ENCODE measurements at places on chromosomes 7 and 10.

DNA sequence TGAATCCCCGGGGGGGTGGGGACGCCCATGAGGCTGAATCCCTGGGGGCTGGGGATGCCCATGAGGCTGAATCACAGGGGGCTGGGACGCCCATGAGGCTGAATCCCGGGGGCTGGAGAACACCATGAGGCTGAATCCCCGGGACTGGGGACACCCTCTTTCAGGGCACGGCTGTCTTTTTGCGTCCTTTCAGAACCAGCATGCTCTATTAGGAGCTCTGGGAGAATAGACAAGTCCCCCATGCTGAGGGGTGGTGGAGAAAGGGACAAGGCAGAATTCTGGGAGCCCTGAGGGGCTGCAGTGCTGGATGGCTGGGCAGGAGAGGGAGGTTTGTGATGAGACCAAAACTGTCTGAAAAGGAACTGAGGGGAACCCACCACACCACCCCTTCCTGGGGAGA, 257.3 kb upstream of the TCERG1L start:
- no peak for DNase-seq

DNA sequence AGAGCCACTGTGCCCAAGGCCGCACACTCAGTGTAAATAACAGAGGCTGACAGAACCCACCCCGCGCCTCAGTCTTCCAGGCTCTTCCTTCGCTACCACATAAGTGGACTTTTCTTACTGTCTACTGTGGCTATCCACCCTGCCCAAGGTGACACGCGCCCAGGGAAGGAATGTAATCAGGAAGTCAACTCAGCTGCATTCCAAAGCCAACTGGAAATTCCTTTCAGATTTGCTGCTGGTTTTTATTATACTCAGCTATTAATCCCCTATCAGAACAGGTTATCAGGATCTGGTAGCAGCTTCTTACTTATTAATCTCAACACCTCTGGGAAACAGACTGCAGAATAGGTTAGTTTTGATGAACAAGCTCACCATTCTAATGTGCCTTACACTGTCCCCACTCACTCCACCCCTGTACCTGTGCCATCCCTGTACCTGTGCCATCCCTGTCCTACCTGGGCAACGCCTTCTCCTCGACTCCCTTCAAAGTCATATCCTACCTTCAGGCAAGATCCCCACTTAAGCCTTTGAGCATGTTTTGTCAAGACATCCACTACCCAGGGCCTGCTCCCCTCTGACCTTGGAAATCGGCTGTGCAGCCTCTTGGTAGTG, 90.7 kb downstream of the NHLRC2 start:
- no peak for DNase-seq

- no peak for DNase-seq
Measured at GRCh38 chr7:32516551-32517100, 21.3 kb downstream of the AVL9 start.

DNA sequence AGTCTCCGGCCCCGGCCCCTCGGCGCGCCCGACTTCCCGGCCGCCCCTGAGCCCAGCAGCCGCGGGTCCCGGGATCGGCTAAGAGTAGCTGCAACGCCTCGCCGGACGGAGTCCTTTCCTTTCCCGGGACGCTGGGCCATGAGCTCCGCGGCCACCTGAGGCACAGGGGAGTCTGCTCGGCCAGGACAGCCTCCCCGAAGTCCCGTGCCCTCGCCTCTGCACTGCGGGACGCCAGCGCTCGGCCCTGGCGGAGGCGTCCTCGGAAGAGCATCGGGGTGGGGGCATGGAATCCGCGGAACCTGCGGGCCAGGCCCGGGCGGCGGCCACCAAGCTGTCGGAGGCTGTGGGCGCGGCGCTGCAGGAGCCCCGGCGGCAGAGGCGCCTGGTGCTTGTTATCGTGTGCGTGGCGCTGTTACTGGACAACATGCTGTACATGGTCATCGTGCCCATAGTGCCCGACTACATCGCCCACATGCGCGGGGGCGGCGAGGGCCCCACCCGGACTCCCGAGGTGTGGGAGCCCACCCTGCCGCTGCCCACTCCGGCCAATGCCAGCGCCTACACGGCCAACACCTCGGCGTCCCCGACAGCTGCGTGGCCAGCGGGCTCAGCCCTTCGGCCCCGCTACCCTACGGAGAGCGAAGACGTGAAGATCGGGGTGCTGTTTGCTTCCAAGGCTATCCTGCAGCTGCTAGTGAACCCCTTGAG, 502 bp downstream of the SLC18A3 start:
- no peak for DNase-seq

GRCh38 chr7:47422611-47423010, 159.3 kb downstream of the TNS3 start:
- DNase-seq = no peak

- no peak for DNase-seq
Measured at GRCh38 chr10:13831711-13832141, 245.0 kb downstream of the PRPF18 start.

GRCh38 chr10:60849217-60849616, 70.9 kb downstream of the CDK1 start:
- DNase-seq = no peak

GRCh38 chr7:91569728-91570457, 305.7 kb downstream of the FZD1 start:
- DNase-seq = no peak

- no peak for DNase-seq
Measured at GRCh38 chr10:29522061-29522855, 112.5 kb downstream of the SVIL start.

- DNase-seq = no peak
Measured at GRCh38 chr10:12911795-12912194, 89.7 kb downstream of the CCDC3 start.

GRCh38 chr10:79445977-79446757, 743 bp upstream of the ZCCHC24 start:
- peak; percentile 7 for DNase-seq

DNA sequence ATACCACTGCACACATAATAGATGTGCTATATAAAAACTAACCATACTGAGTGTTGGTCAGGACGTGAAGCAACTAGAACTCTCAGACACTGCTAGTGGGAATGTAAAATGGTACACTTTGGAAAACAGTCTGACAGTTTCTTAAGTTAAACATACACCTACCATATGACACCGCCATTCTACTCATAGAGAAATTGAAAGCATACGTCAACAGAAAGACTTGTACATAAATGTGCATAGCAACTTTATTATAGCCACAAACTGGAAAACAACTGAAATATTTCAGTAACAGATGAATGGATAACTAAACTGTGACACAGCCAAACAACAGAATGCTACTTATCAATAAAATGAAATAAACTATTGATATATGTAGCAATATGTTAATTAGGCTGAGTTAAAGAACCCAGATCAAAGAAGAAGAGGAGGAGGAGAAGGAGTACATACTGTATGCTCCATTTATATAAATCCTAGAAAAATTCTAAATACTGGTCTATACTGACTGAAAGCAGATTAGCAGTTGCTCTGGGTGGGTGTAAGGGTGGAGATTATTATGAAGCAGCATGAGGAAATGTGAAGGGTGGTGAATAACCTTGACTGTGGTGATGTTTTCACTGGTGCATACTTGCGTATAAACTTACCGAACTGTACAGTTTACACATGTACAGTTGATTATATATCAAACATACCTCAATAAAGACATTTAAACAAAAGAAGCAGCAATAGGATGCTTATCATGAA, 48.6 kb downstream of the ARHGAP21 start:
- no peak for DNase-seq

- DNase-seq = no peak
Measured at GRCh38 chr7:97671571-97671970, 60.3 kb upstream of the TAC1 start.

- no peak for DNase-seq
Measured at GRCh38 chr7:26978146-26978545, 113.8 kb upstream of the SKAP2 start.

DNA sequence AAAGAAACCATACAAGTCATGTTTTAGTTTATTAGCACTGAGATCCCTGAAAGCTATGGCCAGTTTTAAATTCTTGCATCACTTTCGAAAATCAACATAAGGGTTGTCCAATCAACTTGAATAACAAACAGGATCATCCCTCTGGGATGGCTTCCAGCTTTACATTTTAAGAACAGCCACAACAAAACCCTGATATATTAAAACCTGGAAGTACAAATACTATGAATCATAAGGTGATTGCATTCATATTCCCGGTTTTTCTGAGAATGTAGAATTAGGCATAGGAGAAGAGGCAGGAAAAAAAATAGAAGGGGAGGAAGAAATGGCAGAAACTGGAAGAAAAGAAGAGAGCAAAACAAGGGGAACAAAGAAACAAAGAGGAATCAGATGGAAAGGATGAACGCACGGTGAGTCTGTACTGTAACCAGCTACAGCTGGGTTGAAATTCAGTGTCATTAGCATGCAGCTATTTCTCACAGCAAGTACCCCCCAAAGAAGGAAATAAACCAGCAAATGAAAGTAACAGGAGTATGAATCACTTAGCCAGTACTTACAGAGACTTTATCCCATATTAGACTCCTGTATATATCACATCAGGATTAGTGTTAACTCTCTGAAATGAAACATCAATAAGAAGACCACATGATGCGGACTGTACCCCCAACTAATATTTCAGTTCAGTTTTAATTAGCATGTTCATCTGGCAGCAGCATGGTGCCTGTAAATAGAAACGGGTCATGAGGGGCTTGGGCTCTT, 301.3 kb downstream of the RNLS start:
- no peak for DNase-seq

- no peak for DNase-seq
Measured at GRCh38 chr7:152601305-152601798, 74.6 kb downstream of the XRCC2 start.

DNA sequence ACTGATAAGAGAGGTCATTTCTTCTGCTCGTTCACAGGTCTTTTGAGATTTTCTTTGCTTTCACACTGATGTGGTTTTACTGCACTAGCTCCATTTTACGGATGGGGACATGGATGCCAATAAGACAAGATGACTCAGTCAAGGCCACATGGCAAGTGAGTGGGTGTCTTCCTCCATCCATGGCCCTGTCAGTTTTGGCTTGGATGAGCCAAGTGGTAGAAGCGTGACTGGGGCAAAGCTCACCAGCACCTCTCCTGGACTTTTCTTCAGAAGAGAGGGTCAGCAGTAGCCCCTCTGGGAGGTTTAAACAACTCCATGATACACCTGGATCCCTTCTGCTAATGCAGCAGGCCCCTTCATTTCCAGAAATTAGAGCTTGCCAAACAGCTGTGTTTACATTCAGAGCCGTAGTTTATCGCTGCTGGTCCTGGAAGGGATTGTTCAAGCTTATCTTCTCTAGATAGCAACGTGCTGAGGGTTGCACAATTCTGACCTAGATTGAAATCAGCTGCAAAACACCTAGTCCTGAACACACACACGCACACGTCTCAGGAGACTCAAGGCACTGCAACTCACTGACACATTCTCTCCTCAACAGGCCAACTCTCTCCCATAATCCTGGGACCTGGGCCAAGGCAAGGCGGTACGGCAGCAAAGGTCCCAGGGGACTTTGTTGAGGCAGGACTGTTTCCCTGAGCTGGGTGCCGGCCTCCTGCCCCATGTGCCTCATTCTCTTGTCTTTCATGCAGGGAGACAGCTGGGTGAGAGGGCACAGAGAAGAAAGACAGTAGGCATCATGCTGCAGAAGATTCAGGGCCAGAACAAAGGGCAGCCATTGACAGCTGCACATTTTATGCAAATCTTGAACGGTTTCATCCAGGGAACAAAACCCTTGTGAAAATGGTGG, 14.2 kb upstream of the PDCD4 start:
- no peak for DNase-seq

GRCh38 chr7:4939971-4940728, 18.8 kb downstream of the MMD2 start:
- no peak for DNase-seq

- DNase-seq = no peak
Measured at GRCh38 chr7:101553771-101554445, 75.2 kb downstream of the MYL10 start.

DNA sequence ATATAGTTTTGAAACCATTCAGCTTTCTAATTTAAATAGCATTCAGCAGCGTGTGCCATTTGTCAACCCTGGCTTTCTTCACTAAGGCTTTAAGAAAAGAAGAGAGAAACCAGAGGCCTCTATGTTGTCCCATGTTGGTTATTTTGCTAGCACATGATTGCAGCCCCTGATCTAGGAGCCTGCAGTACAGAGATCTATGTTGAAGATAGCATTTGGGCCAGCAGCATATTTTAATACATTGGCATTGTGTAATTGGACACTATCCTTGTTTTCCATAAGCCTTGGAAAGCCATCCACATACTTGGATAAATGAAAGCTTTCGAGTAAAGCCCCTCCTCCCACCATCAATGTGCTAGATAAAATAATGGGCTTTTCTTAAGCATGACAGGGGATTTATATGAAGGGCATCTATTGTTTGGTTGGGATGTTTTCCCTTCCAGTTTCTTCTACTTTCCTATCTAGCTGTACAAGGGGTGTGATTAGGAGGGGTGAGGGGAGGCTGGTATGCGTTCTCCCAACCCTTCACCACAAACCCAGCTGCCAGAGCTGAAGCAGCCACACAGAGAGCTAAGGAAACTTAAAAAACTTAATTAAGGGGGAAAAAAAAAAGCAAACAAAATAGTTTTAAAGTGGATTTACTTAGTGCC, 23.1 kb upstream of the SDHAF3 start:
- no peak for DNase-seq

DNA sequence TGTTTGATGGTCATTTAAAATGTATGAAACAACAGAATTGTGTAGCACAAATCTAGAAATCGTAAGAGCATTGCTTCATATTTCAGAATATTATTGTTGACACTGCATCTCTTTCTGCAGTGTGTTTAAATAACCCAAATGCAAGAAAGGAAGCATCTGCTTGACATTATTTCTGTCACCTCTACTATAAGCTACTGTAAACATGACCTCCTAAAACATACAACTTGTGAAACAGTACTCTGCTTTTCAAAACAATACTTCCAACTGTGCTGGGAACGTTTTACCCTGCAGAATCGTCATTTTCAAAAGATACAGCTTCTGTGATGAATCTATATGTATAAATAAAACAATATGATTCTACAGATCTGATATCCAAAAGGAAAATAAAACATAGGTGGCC, 82.0 kb downstream of the RNF133 start:
- no peak for DNase-seq

DNA sequence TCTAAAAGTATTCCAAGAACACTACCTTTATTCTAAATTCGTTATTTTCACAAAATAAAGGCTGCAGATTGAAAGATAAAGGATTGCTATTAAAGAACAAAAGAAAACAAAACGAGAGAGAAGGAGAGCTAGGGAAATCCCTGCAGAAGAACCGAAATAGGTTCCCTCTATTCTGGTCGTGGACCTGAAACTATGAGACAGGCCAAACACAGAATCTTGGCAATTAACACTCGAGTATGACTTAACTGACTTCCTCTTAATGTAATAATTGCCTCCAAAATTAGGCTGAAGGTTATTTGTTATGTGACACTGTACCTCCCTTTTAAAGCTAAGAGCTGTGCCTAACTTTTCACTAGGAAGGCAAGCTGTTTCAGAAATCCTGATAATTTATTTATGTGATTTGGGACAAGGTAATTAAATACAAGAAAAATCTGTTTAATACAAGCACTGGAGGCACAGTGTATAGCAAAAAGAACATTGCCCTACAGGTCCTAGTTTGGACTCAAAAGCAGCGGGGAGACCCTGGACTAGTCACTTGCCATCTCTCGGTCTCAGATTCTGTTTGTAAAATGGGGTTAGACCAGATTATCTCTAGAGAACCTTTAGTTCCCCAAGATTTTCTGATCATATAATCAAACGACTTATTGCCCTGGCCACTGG, 11.6 kb downstream of the NAMPT start:
- DNase-seq = no peak

GRCh38 chr10:7826971-7827370, 8.7 kb downstream of the TAF3 start:
- no peak for DNase-seq

All from CD4-positive, alpha-beta T cell treated with Interferon alpha-2 for 1 hour (primary cell).